CD8-positive, alpha-beta memory T cell (primary cell): ENCODE measurements at places on chromosomes 1 and 21. TPM values are rescaled to one million over a fixed set of nuclear protein-coding genes. Genes with fewer than 3 reads are reported as not detected.

Gene AVPR1B
- not detected for total RNA-seq

Gene NTNG1
- not detected for total RNA-seq

- H3K36me3 ChIP-seq = peaks cover 40% of the 10 kb centered on the region
- H3K4me1 ChIP-seq = no peaks in the 10 kb centered on the region
- no peak overlapping the region for H3K27ac ChIP-seq
- H3K27me3 ChIP-seq = no peaks in the 10 kb centered on the region
Measured at GRCh38 chr1:100483230-100483629, 54.7 kb upstream of the GPR88 start.

DNA sequence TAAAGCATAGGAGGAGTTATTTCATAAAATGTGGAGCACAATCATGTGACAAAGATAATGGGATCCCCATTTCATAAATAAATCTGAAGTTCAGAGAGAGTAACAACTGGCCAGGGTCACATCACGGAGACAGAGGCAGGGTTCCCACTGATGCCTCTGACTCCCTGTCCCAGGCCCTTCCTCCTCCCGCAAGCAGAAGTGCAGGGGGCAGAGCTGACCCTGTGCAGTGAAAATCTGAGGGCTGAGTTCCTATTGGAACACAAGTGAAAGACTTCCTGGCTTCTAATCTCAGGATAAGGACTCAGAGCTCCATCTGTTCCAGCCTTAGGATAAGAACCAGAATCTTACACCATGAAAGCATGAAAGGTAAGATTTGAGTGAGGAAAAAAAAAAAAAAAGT, 22.0 kb downstream of the SELL start:
- H3K36me3 ChIP-seq = peaks cover 14% of the 10 kb centered on the region
- no peak for DNase-seq
- no peak overlapping the region for H3K27ac ChIP-seq

GRCh38 chr1:232880354-232880753, 70.1 kb upstream of the NTPCR start:
- no peaks in the 10 kb centered on the region for H3K27me3 ChIP-seq
- no peaks in the 10 kb centered on the region for H3K36me3 ChIP-seq
- DNase-seq = no peak

- DNase-seq = no peak
- no peaks in the 10 kb centered on the region for H3K36me3 ChIP-seq
- no peak within 1 kb of the TSS for H3K27ac ChIP-seq
- no peaks in the 10 kb centered on the region for H3K4me1 ChIP-seq
- no peak within 1 kb of the TSS for H3K4me3 ChIP-seq
Measured at GRCh38 chr1:247748041-247748440, at the start of gene OR14A2. Gene OR14A2 (minus strand): TSS chr1:247748141.

- no peak for DNase-seq
- no peak overlapping the region for H3K4me3 ChIP-seq
- no peak overlapping the region for H3K27ac ChIP-seq
- H3K27me3 ChIP-seq = peaks cover 5% of the 10 kb centered on the region
- H3K4me1 ChIP-seq = no peaks in the 10 kb centered on the region
Measured at GRCh38 chr1:162133566-162133965, 64.1 kb downstream of the NOS1AP start.
